NCI-H2081 (cell line): ENCODE measurements at places on chromosomes 1 and 21.

DNA sequence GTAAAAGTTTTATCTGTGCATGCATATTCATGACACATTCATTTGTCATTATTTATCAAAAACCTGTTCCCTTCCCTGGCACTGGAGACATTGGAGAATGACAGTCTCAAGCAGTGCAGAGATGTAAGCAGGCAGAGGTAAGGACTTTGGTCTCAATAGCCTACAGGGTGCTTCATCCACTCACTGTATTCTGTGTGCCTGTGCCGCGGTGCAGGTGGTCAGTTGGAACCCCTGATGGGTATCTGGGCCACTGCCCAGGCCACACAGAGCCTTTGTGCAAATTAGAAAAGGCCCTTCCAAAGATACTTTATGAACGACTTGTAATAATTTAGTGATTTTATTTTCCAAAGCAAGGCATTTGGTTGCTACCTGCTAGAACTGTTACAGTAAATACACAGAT, 44.0 kb downstream of the CDC42 start:
- DNase-seq = no peak

GRCh38 chr21:26238646-26239045, 68.1 kb upstream of the APP start:
- DNase-seq = no peak

GRCh38 chr1:243855616-243856318, 5.7 kb upstream of the AKT3 start:
- DNase-seq = no peak

- no peak for DNase-seq
Observed at GRCh38 chr1:200040481-200041138, 13.1 kb downstream of the NR5A2 start.

- DNase-seq = no peak
Observed at GRCh38 chr1:17839641-17840196, 84.6 kb downstream of the ACTL8 start.

GRCh38 chr1:21547876-21548275, 38.7 kb downstream of the ALPL start:
- no peak for DNase-seq

- no peak for DNase-seq
Observed at GRCh38 chr21:17402937-17403336, 109.9 kb upstream of the CXADR start.

DNA sequence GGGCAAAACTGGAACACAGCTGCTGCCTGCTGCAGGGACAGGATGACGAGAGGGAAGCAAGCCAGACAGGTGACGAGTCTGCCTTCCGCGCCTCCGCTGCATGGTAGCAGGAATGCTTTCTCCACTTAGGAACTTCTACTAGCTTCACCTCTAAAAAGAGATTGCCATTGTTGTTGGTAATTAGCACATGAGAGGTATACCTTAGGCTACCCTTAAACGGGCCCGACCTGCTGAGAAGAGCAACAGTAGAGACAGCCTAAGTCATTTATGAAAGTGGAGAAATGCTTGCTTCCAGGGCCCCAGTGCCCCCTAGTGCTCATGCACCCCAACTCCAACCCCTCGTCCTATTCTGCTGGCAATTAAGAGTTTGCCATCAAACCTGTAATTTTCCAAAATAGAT, 96.9 kb upstream of the AKT3 start:
- DNase-seq = no peak

- DNase-seq = no peak
Observed at GRCh38 chr21:31909153-31910073, 36.6 kb downstream of the HUNK start.

DNA sequence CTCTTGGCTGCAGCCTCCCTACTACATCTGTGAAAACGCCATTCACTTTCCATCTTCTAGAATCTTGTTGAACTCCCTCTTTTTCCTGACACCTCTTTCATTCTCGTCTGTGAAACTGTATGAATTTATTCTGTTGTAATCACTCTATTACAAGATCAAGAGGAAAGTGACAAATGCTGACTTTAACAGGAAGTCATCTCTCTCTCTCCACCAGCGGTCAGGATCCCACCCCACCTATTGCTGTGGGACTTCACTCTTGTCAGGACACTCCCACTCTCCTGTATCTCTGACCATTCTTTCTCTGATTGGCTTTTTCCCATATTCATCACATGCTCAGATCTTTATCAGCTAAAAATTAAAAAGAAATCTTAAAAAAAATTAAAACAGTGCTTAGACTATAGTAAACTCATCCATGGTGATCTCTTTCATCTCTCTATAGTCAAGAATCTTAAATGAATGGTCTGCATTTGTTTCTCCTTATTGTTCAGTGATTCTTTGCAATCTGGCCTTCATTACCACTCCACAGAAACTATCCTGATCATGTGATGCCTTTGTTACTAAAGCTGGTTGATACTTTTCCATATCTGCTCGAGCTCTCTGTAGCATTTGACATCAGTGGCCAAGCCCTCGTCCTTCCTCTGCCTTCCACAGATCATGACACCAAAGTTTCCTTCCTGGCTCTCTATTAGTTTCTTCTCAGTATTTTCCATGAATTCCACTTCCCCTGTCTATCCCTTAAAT, 113.6 kb downstream of the UCHL5 start:
- no peak for DNase-seq

DNA sequence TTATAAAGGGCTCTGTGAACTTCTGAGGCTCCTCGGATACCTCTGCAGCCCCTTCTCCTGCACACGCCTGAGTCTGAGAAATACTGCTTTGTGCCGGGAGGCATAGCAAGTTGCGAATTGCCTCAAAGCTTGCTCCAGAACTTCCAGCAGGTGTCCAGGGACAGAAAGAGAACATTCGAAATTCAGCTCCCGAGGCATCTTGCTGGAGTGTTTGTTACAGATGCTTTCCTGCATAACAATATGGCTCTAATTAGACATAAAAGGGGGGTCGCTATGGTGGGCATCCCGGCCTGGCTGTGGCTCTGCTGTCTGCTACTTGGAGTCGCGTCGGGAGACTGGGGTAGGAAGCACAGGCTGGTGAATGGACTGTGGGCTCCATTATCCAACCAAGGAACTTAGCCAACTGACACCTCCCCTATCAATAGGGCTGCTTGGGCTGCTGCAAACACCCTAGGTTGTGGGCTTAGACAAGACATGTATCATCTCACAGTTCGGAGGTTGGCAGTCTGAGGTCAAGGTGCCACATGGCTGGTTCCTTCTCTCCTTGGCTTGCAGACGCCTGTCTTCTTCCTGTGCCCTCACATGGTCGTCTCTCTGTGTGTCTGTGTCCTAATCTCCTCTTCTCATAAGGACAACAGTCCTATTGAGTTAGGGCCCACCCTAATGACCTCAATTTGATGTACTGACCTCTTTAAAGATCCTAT, 607.0 kb downstream of the NPHP4 start:
- DNase-seq = no peak

DNA sequence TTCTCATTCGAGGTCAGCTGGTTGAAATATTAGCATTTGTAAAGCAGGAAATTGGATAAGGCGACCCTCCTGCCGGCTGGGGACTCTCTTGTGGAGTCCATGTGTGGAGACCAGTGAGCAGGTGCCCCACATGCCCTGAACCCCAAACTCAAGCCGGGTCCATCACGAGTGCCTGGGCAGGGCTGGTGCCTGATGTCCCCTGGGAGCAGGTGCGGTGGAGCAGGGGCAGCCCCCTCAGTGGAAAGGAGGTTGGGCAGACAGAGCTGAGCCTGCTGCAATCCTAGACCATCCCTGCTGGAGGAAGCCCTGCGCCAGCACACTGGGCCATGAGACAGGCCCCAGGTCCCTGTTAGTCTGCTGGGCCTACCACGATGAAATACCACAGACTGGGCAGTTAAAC, 395.6 kb downstream of the NPHP4 start:
- DNase-seq = no peak

DNA sequence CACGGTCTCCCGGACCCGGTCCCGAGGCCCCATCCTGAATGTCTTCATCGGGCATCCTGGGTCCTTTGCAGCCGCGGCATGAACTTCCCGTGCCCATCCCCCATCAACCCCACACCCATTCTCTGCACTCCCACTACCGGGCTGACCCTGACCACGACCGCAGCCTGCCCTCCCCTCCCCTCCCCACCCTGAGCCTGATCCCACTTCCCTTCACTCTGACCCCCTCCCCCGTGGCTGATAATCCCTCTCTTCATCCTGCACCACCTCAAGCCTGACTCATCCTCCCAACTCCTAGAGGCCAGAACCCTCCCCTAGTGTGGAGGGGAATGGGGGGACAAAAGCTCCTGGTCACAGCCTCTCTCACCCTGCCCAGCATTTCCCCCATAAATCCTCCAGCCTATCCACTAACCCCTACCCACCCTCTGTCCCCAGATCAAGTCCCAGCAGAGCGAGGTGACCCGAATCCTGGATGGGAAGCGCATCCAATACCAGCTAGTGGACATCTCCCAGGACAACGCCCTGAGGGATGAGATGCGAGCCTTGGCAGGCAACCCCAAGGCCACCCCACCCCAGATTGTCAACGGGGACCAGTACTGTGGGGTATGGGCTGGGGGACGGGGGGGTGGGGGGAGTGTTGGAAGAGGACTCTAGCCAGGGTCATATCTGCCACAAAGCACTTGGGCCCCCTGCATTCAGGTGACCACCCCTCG, 602 bp downstream of the SH3BGRL3 start:
- no peak for DNase-seq

GRCh38 chr1:180926164-180926981, 13.7 kb downstream of the KIAA1614 start:
- DNase-seq = peak; percentile 97

- DNase-seq = no peak
Observed at GRCh38 chr1:7583291-7584096, 187.6 kb upstream of the VAMP3 start.

- no peak for DNase-seq
Observed at GRCh38 chr1:47644212-47644573, 206.3 kb downstream of the FOXD2 start.

GRCh38 chr1:2474104-2474844, 1.8 kb upstream of the PLCH2 start:
- DNase-seq = no peak

DNA sequence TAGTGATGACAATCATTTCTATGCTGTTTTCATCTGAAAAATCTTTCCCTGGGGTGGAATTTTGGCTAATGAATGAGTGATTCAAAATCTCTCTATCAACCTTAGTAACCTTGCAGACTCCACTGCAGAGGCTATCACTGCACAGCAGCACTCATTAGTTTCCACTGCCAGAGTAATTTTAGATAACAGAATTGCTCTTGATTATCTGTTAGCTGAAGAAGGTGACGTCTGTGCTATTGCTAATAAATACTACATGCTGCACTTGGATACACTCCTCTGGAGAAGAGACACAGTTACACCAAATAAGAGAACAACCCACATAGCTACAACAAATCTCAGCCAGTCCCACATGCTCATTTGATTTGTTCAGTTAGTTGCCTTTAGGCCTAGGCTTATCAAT, 1348.4 kb downstream of the NCAM2 start:
- DNase-seq = no peak

- no peak for DNase-seq
Observed at GRCh38 chr21:40021558-40022351, 154.5 kb downstream of the PCP4 start.

DNA sequence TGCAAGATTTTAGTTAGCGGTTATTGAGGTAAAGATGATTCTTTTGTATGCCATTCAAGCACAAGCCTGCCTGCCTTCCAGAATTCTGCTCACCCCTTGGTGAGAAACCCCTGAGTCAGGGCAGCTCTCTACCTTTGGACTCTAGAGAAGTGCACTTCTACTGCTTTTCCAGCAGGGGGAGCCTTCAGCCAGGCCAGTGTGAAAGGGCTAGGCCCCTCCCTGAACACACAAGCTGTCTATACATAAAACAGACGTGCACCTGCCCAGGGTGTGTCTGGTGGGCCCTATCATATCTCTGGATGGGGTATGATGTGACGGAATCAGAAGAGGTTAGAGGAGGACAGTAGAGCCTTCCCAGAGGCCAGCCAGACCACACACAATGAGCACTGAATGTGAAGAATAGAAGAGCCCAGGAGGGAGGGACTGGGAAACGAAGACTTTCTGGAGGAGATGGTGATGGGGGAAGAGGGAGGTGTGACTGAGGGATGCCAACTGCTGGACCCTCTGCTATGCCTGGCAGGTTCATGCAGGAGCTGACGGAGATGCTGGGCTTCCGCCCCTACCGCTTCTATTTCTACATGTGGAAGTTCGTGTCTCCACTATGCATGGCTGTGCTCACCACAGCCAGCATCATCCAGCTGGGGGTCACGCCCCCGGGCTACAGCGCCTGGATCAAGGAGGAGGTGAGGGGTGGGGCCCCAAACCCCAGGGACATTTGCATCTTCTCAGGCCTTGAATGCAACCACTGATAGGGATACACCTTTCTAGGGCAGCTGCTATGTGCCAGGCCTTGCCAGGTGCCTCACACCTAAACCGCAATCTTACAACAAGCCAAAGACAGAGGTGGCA, 13.0 kb upstream of the KCNC4 start:
- peak; percentile 67 for DNase-seq

- DNase-seq = no peak
Observed at GRCh38 chr1:175171036-175171913, 21.3 kb downstream of the KIAA0040 start.

DNA sequence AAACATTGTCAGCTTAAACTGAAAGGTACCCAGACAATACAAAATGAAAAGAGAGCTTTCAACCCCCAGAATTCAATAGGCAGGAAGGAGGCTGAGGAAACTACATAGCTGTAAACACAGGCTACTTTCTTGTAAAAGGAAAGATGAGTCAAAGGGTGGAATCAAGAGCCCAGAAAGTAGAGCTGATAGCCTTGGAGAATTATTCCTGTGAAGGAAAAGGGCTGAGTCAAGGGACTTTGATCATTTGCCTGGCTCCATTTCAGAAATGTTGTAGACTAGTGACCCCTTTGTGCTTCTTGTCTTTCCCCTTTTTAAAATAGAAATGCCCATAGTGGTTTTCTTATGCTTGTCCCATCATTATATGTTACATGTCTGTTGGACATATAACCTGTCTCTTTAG, 597.6 kb downstream of the ADGRL2 start:
- DNase-seq = no peak

DNA sequence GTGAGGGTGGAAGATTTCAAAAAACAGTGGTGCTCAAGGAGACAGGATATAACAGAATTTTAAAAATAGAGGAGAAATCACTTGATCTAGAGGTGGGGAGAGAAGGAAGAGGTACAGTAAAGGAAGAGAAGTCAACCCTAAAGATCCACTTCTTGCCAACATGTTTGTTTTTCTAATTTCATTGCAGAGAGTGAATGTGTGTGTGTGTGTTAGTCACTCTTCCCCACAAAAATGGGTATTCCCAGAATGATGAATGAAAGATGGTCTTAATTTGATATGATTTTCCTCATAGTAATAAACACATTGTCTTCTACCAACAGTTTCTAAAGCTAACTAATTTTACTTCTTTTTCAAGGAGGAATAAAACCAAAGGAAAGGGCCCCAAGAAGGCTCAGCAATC, 74.2 kb upstream of the NGF start:
- DNase-seq = no peak

DNA sequence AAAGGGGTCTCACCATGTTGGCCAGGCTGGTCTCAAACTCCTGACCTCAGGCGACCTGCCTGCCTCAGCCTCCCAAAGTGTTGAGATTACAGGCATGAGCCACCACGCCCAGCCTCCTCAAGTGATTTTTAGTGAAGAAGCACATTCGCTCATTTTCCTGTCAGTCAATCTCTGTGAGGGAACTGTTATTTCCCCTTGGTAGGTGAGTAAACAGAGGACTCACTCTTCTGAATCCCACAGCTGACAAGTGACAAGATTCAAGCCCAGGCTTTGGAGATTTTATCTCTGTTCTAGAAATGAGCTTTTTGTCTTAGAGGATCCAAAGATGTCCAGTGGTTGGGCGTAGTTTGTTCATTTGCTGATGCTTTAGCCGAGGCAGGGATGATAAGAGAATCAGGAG, 43.9 kb upstream of the TACSTD2 start:
- DNase-seq = no peak
